ENCODE measurements at places on chromosomes 7 and 10.

DNA sequence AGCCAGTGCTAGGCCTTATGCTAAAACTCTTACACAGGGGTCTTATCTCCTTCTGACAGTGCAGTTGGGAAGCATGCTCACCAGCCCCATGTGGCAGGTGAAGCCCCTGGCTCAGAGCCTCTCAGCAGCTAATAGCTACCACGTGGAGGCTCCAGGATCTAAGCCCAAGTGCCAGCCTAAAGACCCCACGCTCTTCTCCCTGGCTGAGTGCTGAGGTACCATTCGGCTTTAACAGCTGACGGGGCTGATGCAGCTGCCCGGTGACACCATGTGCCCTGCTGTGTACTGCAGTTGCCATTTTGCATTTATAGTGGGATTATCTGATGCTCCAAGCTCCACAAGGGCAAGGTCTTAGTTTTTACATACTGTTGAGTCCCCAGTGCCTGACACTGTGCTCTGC lies 515.7 kb upstream of the GALNT17 start:
- DNase-seq: no peak

- DNase-seq: no peak
Observed at GRCh38 chr7:27189997-27190748, 5.1 kb upstream of the HOXA11 start.

- no peak for DNase-seq
Observed at GRCh38 chr7:80632139-80632538, 6.3 kb upstream of the CD36 start.

DNA sequence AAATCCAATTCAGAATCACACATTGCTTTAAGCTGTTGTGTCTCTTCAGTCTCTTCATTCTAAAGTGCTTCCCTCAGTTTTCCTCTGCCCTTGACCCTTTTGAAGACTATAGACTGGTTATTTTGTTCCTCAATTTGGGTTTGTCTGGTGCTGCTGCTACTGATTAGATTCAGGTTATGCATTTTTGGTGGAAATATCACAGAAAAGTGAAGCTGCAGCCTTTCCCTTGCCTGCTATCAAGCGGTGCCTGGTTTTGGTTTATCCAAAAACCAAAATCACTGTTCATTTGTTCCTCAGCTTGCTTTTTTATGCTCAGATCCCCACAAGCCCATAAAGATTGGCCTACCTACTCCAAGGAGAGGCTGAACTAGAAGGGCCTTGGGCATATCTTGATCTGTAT lies 55.2 kb downstream of the ELMO1 start:
- no peak for DNase-seq

DNA sequence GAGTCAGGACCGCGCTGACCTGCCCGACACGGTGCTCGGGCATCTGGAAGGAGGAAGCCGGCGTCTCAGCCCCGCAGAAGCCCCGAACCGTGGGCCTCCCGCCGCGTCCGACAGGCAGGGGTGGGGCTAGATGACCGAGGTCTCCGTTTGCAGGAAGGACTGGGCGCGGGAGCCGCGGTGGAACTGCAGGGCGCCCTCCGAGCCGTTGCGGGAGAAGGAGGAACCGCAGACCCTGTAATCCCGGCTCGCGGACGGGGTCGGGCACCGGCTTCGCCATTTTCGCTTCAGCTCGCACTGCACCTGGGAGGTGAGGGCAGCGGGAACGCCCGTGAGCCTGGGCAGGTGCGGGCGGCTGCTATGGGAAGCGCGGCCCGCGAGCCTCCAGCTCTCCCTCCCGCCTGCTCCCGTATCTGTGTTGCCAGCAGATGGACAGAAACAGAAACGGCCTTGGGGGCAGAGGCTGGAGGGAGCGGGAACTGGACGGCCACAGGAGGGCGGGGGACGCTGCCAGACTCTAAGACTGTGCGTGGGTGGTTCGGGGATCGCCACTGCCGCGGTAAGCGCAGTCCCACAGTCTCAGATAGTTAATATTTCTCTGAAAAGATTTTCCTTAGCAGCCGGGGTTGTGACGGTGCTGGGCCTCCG lies 114.1 kb downstream of the VIPR2 start:
- no peak for DNase-seq
